ENCODE measurements at places on chromosomes 16 and 17.

- peak; percentile 1 for DNase-seq
Measured at GRCh38 chr17:412211-413015, 59.8 kb upstream of the RPH3AL start.

GRCh38 chr17:70278844-70279462 lies 109.6 kb downstream of the KCNJ2 start:
- no peak for DNase-seq

DNA sequence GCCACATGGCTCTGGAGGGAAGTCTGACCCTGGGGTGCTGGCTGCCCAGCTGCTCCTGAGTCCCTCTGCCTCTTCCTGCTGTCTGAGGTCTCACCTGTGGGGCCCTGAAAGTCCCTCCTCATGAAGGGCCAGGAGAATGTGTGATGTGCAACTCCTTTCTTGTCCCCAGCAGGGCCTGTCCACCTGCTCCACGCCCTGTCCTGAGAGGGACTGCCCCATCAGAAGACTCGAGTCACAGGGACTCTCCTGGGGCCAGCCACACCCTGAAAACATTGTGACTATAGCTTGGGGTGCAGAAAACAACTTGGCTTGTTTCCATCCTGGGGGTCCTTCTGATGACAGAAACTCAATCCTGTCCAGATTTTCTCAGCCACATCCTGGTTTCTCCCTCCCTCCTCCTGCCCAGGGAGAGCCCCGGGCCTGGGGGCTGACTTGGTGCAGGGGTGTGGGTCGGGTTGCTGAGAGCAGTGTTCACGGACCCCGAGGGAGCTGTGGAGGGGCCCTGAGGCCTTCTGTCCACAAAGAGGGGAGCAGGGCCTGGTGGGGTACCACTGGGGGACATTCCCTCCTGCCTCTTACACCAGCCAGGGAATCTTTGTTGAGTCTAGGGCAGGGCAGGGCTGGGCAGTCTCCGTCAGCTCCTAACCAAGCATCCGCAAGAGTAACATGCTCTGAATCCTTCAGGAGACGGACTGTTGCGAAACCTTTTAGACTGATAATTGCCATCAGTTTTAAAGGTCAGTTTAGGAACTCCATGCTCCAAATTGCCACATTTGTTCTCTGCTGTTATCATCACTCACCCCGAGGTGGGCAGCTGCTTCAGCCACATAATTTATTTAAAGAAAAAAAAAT lies 45.9 kb downstream of the NT5M start:
- no peak for DNase-seq

GRCh38 chr16:73212431-73212830 lies 164.5 kb upstream of the ZFHX3 start:
- no peak for DNase-seq

GRCh38 chr17:12789481-12790248 lies at the start of gene ARHGAP44:
ARHGAP44 (plus strand) TSS chr17:12789498; CDS start chr17:12789839, 341 bp downstream.
- peak; percentile 53 for DNase-seq

Data from NCI-H1105 (cell line).